ENCODE measurements at places on chromosomes 1 and 21. TPM values are rescaled to one million over a fixed set of nuclear protein-coding genes. Genes with fewer than 3 reads are reported as not detected.

The OR2T33 gene
- total RNA-seq, result not detected

The PRR9 gene
- not detected for total RNA-seq

The EVA1C gene
- 14.4 TPM for total RNA-seq

The TNFRSF4 gene
- total RNA-seq, result 0.73 TPM

The TTC24 gene
- 44.3 TPM for total RNA-seq

The RNF223 gene
- not detected for total RNA-seq

The TNNT2 gene
- not detected for total RNA-seq

The ERICH3 gene
- total RNA-seq, result not detected

GRCh38 chr1:60564916-60565750, 491.6 kb upstream of the C1orf87 start:
- DNase-seq, result no peak
- H3K4me3 ChIP-seq, result no peak overlapping the region
- H3K27ac ChIP-seq, result no peak overlapping the region

- no peak for DNase-seq
- H3K27me3 ChIP-seq, result no peaks in the 10 kb centered on the region
- H3K4me1 ChIP-seq, result peaks cover 79% of the 10 kb centered on the region
- peak overlapping the region; percentile 22 for H3K27ac ChIP-seq
These were observed 12.1 kb downstream of the PRKACB start for GRCh38 chr1:84156210-84156621.

DNA sequence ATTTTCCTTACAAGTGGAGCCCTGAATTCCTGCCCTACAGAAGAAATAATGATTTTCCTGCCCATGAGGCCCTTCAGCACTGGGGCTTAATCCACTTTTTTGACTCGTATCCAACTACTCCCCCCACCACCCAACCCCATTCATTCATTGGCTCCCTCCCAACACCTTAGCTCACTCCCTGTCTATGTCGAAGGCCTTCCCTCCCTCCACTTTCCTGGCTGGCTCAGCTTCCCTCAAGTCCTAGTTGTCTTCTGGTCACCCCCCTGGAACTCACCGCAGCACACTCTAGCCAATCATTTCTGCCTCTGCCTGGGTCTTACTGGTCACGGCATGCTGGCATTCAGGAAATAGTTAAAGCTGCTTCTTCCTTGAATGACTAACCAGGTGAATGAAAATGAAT, 118.9 kb downstream of the PGBD5 start:
- peaks cover 2% of the 10 kb centered on the region for H3K4me1 ChIP-seq
- no peak for DNase-seq
- no peaks in the 10 kb centered on the region for H3K36me3 ChIP-seq
- peaks cover 2% of the 10 kb centered on the region for H3K27me3 ChIP-seq

GRCh38 chr21:36713746-36714145, 14.8 kb downstream of the SIM2 start:
- no peaks in the 10 kb centered on the region for H3K4me1 ChIP-seq
- no peak overlapping the region for H3K4me3 ChIP-seq
- no peak for DNase-seq
- peaks cover 92% of the 10 kb centered on the region for H3K27me3 ChIP-seq
- H3K27ac ChIP-seq, result no peak overlapping the region
- H3K36me3 ChIP-seq, result no peaks in the 10 kb centered on the region

DNA sequence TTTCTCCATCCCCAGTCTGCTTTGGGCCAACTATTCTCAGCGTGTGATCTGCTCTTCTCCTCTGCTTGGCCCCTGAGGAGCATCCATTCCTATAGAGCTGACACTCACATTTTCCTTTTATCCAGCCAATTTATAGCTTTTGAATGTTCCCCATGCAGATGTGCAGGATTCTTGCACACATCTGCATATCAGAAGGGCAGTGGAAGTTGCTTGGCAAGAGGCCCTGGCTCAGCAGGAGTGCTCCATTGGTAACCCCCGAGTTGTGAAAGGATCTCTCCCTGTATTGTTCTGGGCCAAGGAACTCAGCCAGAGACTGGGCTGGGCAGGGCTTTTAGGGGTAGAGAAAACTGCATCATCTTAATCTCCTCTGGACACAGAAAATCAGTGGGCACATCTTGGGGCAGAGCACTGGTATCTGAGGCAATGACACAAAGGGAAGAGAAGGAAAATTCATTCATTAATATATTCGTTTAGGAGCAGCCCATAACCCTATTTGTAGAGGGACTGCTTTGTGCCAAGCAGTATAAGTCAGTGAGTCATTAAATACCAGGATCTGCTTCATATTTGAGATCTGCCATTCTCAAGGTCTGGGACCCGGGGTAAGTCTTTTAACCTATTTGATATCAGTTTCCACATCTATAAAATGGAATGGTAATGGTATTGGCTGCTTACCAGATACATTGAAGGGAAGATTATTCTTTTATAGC, 31.0 kb upstream of the BEND5 start:
- no peak for DNase-seq
- H3K4me3 ChIP-seq, result no peak overlapping the region
- peaks cover 27% of the 10 kb centered on the region for H3K27me3 ChIP-seq
- no peaks in the 10 kb centered on the region for H3K4me1 ChIP-seq

DNA sequence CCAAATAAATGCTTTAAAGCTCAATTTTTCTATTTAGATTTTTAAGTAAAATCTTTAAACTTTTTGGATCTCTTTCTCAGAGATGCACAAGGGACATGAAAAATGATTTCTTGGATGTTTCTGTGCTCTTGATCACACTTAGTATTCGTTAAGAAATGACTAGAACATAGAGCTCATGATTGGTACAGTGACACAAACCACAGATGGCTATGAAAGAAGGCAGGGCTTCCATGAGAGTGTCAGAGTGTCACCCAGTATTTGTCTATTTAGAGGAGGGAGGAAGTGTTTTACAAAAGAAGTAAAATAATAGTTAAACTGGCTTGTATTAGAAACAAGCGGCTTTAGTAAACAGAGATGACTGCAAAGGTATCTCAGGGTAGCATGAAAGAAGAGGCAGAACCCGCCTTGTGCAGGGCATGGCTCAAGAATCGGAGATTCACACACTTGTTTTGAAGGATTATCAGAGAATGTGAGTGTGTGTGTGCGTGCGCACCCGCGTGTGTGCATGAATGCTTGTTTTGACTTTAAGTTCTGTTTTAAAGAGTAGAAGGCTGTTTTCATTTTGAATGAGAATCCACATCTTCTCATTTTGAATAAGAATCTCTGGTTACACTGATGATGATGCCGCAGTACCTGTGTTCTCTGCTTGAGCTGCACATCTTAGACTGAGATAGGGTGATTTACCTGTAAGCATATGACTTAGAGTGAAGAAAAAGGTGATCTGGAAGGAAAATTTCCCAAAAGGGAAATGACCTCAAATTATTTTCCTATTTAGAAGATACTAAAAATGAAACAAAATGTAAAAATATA, 82.1 kb downstream of the VPS26C start:
- H3K27ac ChIP-seq, result no peak overlapping the region
- peaks cover 23% of the 10 kb centered on the region for H3K36me3 ChIP-seq
- peaks cover 3% of the 10 kb centered on the region for H3K4me1 ChIP-seq
- no peaks in the 10 kb centered on the region for H3K27me3 ChIP-seq

- H3K4me3 ChIP-seq, result no peak overlapping the region
- peaks cover 8% of the 10 kb centered on the region for H3K36me3 ChIP-seq
- H3K27ac ChIP-seq, result no peak overlapping the region
These were observed 139.5 kb upstream of the SAMSN1 start for GRCh38 chr21:14685568-14685967.

- no peak overlapping the region for H3K4me3 ChIP-seq
- no peaks in the 10 kb centered on the region for H3K27me3 ChIP-seq
- no peak for DNase-seq
- H3K4me1 ChIP-seq, result peaks cover 4% of the 10 kb centered on the region
- H3K36me3 ChIP-seq, result peaks cover 3% of the 10 kb centered on the region
- no peak overlapping the region for H3K27ac ChIP-seq
These were observed 41.7 kb downstream of the COQ8A start for GRCh38 chr1:226981838-226982237.

DNA sequence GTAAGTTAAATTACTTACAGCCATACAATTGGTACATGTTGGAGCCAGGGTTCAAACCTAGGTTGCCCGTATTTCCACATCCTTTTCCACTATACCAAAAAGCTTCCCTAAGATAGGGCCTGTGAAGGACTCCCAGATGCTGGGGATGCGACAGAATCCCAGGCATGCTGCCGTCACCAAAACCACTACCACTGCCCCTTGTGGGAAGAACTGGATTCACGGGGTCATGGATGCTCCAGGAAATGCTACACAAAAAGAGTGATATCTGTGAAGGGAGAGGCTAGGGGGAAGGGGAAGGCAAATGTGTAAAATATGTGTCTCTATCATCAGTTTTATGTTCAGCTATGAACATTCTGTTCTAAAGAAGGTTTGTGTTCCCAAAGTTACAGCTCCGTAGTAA, 133.9 kb upstream of the IVNS1ABP start:
- H3K27ac ChIP-seq, result no peak overlapping the region
- DNase-seq, result no peak
- no peaks in the 10 kb centered on the region for H3K36me3 ChIP-seq
- no peaks in the 10 kb centered on the region for H3K27me3 ChIP-seq
- H3K4me3 ChIP-seq, result no peak overlapping the region
- H3K4me1 ChIP-seq, result no peaks in the 10 kb centered on the region

DNA sequence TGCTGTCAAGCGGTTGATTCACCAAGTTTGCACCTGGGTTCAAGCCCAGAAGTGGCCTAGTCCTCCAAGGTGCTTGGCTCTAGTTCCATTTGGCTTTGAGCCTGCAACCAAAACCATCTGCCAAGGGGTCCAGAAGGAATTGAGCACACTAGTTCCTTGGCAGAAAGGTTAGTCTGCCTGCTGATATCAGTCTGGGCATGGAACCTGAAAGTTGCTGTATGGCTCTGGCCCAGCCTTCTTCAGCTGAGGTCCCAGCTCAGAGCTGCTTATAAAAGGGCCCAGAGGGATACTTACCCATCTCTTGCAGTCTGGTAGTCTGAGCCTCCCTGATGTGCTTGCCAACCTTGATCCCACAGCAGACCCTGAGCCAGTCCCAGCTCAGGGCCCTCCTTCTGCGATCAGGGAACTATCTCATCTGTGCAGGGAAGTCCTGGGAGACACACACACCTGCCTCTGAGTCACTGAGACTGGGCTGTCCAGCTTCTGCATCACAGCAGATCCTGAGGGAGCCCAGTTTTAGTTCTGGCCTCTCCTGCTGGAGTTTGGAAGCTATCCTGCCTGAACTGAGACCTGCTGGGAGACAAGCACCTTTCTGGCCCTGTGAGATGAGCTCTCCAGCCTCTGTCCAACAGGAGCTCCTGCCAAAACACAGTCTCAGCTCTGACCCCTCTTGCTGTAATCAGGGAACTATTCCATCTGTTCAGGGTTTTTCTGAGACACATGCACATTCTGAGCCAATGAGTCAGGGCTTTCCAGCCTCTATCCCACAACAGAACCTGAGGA, 75.8 kb downstream of the CTH start:
- H3K36me3 ChIP-seq, result no peaks in the 10 kb centered on the region
- no peak overlapping the region for H3K27ac ChIP-seq
- no peaks in the 10 kb centered on the region for H3K4me1 ChIP-seq
- H3K27me3 ChIP-seq, result peaks cover 12% of the 10 kb centered on the region
- DNase-seq, result no peak
- H3K4me3 ChIP-seq, result no peak overlapping the region

- H3K4me3 ChIP-seq, result no peak overlapping the region
- DNase-seq, result no peak
- no peaks in the 10 kb centered on the region for H3K4me1 ChIP-seq
- H3K36me3 ChIP-seq, result no peaks in the 10 kb centered on the region
- no peaks in the 10 kb centered on the region for H3K27me3 ChIP-seq
- no peak overlapping the region for H3K27ac ChIP-seq
These were observed 55.2 kb downstream of the DEGS1 start for GRCh38 chr1:224238212-224238611.

DNA sequence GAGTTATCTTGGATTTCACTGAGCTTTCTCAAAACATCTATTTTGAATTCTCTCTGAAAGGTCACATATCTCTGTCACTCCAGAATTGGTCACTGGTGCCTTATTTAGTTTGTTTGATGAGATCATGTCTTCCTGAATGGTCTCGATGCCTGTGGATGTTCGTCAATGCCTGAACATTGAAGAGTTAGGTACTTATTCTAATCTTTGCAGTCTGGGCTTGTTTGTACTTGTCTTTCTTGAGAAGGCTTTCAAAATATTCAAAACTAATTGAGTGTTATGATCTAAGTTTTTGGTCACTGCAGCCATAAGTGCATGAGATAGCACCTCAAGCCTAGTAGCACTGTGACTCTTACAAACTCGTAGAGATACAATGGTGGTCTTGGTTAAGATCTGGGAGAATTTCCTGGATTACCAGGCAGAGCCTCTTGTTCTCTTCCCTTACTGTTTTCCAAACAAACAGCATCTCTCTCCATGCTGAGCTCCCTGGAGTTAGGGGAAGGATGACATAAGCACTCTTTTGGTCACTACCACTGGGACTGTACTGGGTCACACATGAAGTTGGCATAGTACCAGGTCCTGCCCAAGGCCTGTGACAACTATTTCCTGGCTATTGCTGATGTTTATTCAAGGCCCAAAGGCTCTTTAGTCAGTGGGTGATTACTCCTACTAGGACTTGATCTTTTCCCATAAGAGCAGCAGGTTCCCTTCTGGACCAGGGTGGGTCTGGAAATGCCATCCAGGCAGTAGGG, 25.6 kb downstream of the SLC22A15 start:
- H3K4me3 ChIP-seq, result no peak overlapping the region
- peaks cover 41% of the 10 kb centered on the region for H3K36me3 ChIP-seq
- H3K4me1 ChIP-seq, result peaks cover 12% of the 10 kb centered on the region
- DNase-seq, result no peak

DNA sequence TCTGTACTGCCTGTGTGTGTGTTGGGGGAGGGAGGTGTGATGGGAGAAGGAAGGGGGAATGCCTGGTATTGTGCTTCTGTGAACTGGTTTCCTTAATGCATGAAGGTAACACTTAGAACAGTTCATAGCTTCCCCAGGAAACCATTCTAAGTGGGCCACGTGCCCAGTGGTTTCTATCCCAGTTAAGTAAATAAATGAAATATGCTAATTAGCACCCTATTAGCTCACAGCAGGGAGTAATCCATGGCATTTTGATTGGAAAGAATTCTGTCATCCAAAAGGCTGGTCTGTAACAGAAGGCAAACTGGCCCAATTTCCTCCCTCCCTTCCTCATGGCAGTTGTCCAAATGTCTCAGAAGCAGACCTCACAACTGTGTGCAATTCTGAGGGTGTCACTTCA, 199.3 kb downstream of the TTLL7 start:
- no peaks in the 10 kb centered on the region for H3K27me3 ChIP-seq
- DNase-seq, result no peak
- H3K4me3 ChIP-seq, result no peak overlapping the region
- H3K4me1 ChIP-seq, result no peaks in the 10 kb centered on the region

- H3K4me3 ChIP-seq, result no peak overlapping the region
- H3K4me1 ChIP-seq, result no peaks in the 10 kb centered on the region
- H3K27me3 ChIP-seq, result no peaks in the 10 kb centered on the region
- no peaks in the 10 kb centered on the region for H3K36me3 ChIP-seq
These were observed 307.7 kb downstream of the OMA1 start for GRCh38 chr1:58238846-58239245.

GRCh38 chr1:178821134-178821866, 49.6 kb downstream of the ANGPTL1 start:
- H3K4me1 ChIP-seq, result no peaks in the 10 kb centered on the region
- H3K36me3 ChIP-seq, result peaks cover 20% of the 10 kb centered on the region
- H3K27ac ChIP-seq, result no peak overlapping the region
- DNase-seq, result no peak

- H3K4me3 ChIP-seq, result no peak overlapping the region
- no peak overlapping the region for H3K27ac ChIP-seq
- H3K36me3 ChIP-seq, result no peaks in the 10 kb centered on the region
- no peak for DNase-seq
- no peaks in the 10 kb centered on the region for H3K27me3 ChIP-seq
- peaks cover 5% of the 10 kb centered on the region for H3K4me1 ChIP-seq
These were observed 6.6 kb upstream of the PRPF38B start for GRCh38 chr1:108685529-108685928.
